ENCODE measurements at places on chromosomes 13 and 19. TPM values are rescaled to one million over a fixed set of nuclear protein-coding genes. Genes with fewer than 3 reads are reported as not detected.

The ZNF112 gene
- total RNA-seq, result 2.8 TPM

The C19orf38 gene
- total RNA-seq, result 1.0 TPM

The TNFSF13B gene
- total RNA-seq, result 2.7 TPM

The ZNF525 gene
- total RNA-seq, result 28.9 TPM

The GRIN3B gene
- total RNA-seq, result not detected

The KLK3 gene
- not detected for total RNA-seq

The CRB3 gene
- 8.4 TPM for total RNA-seq

The NLRP4 gene
- total RNA-seq, result 0.31 TPM

The PBX4 gene
- total RNA-seq, result 19.4 TPM

The SULT2A1 gene
- not detected for total RNA-seq

The SPACA4 gene
- total RNA-seq, result not detected

The ZNF724 gene
- 8.0 TPM for total RNA-seq

The ZNF615 gene
- 9.1 TPM for total RNA-seq

The CGB2 gene
- not detected for total RNA-seq

The RNF113B gene
- not detected for total RNA-seq

The FARP1 gene
- 0.95 TPM for total RNA-seq

- DNase-seq, result no peak
Observed at GRCh38 chr13:92097337-92097903, 699.0 kb downstream of the GPC5 start.

DNA sequence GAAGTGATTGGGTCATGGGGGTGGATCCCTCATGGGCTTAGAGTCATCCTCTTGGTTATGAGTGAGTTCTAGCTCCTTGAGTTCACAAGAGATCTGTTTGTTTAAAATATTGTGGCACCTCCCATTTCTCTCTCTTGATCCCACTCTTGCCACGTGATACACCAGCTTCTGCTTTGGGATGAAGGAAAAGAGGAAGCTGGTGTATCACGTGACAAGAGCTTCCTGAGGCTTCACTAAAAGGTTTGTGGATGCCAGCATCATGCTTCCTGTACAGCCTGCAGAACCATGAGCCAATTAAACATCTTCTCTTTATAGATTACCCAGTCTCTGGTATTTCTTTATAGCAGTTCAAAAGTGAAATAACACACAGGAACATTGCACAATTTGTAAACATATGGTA is 352.5 kb upstream of the ATXN8OS start:
- no peak for DNase-seq

- DNase-seq, result no peak
Observed at GRCh38 chr13:110046811-110047210, 260.1 kb downstream of the COL4A1 start.

DNA sequence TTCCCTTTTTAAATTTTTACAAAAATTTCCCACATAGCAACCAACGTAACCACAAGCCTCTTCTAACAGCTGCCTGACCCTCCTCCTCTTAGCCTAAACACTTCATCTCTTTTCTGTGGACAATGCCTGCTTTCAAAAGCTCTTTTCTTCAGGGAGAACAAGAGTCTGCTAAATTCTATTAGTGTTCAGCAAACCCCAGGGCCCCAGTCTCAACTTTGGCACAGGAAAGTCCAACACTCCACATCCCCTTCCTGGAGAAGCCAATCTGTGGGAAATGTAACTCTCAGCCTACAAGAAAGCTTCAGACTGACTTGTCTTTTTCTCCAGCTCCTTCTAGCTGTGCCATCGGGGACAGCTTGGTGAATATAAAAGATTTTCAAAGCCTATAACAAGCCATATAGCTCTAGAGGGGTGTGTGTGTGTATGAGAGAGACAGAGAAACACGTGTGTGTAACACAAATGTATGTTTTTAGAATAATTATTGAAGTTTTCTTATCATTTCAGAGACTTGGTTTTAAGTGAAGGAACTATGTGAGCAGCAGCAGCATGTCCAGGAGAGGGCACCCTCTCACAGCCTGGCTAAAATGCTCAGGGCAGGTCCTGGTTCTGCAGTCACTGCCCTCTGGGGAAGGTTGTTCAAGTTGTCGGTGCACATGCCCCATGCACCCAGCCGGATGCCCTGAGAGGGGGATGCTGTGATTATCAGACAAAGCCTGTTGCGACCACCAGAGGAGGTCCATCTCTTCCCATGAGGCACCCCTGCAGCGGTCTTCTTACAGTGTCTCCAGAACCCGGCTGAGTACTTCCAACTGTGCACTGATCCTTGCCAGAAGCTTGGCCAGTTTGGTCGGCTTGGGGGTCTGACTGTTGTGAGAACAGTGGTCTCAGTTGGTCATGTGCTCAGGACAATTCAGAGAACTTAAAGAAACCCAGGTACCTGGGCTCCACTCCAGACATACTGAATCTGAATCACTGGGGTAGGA is 34.4 kb downstream of the CCDC70 start:
- DNase-seq, result no peak

DNA sequence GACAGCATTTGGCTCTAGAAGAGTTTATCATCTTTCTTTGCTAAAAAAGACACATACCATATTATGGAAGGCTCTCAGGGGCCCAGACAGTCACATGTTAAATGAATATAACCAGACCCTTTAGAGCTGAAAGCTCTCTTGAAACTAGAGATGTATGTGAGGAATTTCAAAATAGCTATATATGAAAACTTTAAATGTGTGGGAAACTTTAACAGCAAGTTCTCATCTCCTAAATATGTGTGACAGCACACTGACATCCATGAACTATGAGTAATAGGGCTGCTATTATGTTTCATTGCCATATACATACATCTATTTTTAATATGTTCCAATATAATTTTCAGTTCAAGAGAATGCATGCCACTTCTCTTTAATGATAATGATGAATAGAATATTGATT is 509.5 kb downstream of the GPC6 start:
- no peak for DNase-seq

GRCh38 chr13:34350671-34351070 is 532.7 kb downstream of the RFC3 start:
- no peak for DNase-seq

DNA sequence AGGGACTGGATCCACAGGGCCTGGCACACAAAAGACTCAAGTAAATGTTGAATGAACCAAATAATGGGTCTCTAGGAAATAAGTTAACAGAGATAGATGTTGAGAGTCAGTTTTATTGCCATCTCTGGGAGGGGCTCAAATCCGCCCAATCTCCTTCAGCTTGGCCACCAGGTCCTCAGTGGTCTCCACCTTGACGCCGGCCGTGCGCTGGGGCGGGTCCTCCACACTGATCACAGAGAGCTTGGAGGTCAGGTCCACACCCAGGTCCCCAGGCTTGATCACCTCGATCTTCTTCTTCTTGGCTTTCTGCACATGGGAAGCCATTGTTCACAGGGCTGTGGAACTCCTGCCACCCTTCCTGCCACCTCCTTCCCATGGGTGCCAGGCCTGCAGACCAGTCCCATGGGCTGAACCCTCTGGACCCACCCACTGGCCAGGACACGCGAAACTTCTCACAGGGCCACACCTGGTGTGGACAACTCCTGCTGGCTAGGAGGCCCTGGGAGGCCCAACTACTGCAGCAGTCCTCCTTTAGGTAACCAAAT is 3.2 kb upstream of the VSIG10L start:
- DNase-seq, result no peak

- DNase-seq, result no peak
Observed at GRCh38 chr19:8468761-8469373, 24.1 kb downstream of the HNRNPM start.

- DNase-seq, result no peak
Observed at GRCh38 chr13:74258961-74259360, 124.8 kb upstream of the KLF12 start.

GRCh38 chr19:40802300-40803169 is 3.5 kb downstream of the EGLN2 start:
- DNase-seq, result no peak

- no peak for DNase-seq
Observed at GRCh38 chr13:77118134-77118533, 91.2 kb upstream of the FBXL3 start.

GRCh38 chr13:93190006-93190405 is 36.6 kb upstream of the GPC6 start:
- DNase-seq, result no peak

DNA sequence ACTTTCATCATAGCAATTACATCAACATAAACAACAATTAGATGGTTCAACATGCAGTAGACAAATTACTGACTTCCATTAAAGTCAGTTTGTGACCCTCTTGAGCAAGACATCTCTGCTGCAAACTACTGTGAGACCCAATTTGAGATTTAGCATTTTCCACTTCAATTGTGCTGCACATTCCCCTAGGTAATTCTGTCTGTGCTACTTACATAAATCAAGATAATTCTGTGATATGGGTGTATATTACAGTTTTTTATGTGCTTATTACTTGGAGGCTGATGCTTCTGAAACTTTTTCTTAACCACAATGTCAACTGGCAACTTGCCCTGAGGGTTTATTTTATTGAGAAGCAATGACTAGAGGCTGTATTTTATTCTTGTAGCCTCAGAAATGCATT is 1714.4 kb downstream of the OLFM4 start:
- no peak for DNase-seq

GRCh38 chr13:25200783-25201182 is 28.7 kb upstream of the AMER2 start:
- no peak for DNase-seq

GRCh38 chr13:112703449-112704284 is 13.8 kb downstream of the ATP11A start:
- DNase-seq, result no peak

DNA sequence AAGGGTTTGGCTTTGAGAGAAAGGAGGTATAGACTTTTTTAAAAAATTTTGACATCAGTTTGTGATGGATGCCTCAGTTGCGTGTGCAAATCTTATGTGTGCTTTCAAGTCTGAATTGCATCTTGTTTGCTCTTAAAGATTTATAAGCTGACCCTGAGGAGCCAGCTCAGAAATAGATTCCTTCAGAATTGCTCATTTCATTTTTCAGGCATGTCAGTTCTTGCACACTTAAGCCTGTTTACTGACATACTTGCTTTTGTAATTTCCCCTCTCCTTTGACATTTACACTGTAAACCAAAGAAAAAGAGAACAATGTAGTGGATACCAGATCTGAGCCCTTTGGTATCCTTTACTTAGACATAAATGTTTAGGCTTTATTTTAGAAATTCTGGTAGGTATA is 87.6 kb downstream of the RNF17 start:
- DNase-seq, result no peak

- no peak for DNase-seq
Observed at GRCh38 chr19:30360376-30361106, 11.6 kb upstream of the ZNF536 start.

- no peak for DNase-seq
Observed at GRCh38 chr13:50918567-50918966, 9.0 kb downstream of the RNASEH2B start.

GRCh38 chr13:31090096-31090495 is 71.6 kb downstream of the HSPH1 start:
- no peak for DNase-seq

DNA sequence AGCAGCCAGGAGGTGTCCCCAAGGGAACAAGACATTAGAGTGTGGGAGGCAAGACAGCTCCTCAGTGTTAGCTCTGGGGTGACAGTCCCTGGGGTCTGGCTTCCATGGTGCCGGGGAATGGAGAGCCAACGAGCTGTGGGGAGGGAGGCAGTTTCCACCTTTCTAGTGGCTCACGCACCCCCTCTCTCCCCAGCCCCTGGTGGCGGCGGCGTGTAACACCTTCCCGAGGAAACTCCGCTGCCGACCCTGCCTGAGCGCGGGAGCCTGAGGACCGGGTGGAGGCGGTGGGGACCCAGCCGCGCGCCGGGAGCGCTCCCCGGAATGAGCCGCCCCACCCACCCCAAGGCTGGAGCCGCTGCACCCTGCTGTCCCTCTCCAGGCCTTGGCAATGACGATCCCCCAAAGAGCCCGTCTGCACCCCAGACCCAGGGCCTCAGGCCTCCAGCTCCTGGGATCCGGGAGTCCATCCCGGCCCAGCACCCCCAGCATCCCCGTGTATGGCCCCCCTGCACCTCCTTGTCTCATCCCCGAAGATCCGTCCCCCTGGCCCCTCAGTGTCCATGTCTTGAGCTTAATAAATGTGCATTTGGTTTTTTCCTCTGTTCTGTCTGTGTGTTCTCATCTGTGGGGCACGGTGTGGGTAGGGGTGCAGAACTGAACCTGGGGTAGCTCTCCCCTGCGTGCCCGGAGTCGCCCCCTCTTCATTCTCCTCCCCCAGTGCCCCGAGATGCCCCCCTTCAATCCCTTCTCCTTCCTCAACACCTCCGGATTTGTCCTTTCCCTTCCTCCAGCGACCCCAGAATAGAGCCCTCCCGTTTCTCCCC is 622 bp upstream of the FXYD5 start:
- DNase-seq, result peak; percentile 68

- DNase-seq, result no peak
Observed at GRCh38 chr13:78197231-78197630, 278.6 kb upstream of the EDNRB start.

GRCh38 chr19:21765151-21765550 is 2.2 kb downstream of the ZNF100 start:
- DNase-seq, result no peak

DNA sequence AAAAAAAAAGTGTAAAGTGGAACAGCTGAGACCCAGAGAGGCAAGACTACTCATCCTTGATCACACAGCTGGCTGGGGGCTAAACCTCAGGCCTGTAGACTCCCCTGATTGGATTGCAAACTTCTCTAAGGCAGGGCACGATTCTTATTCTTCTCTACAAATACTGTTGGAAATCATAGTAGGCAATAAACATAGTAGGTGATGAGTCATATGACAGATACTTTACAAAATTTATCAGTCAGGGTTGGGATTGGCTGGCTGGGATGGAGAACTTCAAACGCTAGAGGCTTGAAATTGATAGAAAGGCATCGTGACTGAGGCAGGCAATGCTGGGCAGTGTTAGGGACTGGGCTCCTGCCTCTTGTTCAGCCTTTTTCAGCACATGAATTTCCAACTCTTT is 5.9 kb upstream of the MATK start:
- DNase-seq, result no peak

DNA sequence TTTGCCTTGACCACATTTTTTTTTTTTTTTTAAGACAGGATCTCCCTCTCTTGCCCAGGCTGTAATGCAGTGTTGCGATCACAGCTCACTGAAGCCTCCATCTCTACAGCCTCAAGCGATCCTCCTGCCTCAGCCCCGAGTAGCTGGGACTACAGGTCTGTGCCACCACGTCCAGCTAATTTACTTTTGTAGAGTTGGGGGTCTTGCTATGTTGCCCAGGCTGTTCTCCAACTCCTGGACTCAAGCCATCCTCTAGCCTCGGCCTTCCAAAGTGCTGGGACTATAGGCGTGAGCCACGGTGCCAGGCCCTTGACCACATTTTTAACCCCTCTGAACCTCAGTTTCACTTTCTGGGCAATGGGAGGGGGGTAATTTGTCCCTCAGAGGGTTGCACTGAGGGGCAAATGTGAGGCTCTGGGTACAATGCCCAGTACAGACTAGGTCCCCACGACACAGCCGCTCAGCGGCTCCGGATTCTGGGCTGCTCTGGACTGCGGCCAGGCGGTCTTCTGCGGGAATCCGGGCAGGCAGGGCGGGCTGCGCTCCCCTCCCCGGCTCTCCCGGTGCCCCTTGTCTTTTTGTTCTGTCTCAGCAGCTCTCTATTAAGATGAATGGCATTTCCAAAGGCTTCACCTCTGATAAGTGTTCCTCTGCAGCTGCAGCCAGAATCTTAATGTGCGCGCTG is 3.8 kb upstream of the ALOX5AP start:
- no peak for DNase-seq
